Amniotic stem cell (primary cell): ENCODE measurements at places on chromosomes 6 and 20.

- DNase-seq, result no peak
These were observed 2.7 kb upstream of the SPO11 start for GRCh38 chr20:57326667-57327455.

- DNase-seq, result peak; percentile 34
These were observed 58.4 kb downstream of the ANKEF1 start for GRCh38 chr20:10093087-10093591.

DNA sequence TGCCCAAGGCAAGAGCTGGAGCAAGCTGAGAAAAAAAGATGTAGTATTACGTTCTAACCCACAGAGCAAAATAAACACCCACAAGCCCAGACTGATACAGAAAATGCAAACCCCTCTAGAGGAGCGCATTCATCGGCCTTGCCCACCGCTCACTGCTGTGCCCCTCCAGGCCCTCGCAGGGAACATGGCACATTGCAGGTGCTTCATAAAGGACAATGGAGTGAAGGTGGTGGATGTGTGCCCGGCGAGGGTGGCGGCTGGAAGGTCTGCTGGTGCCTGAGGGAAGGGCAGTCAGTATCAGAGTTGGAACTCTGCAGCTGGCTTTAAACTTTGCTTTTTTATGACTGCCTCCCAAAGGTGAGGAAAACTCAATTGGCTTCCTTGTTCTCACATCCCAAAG lies 18.5 kb upstream of the IRF4 start:
- DNase-seq, result no peak

GRCh38 chr6:127686084-127686483 lies 109.1 kb downstream of the C6orf58 start:
- no peak for DNase-seq

DNA sequence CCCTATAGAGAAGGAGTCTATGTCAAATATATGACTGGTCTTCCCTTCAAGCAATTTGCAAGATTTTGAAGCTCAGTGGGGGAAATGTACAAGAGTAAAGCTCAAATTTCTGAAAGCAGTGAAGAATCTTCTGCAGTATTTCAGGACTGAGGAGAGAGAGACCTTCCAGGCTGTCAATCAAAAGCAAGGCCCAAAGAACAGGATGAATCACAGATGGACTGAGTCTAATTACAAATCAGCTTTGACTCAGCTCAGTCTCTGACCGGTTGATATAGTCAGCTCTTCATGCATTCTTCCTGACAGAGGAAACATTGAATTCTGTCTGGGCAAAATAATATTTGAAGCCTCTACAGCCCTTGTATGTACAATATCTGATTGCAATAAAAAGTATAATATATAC lies 7.7 kb upstream of the HTR1B start:
- no peak for DNase-seq
